ENCODE measurements at places on chromosomes 7 and 10. TPM values are rescaled to one million over a fixed set of nuclear protein-coding genes. Genes with fewer than 3 reads are reported as not detected.

Gene STX1A
- total RNA-seq = 7.5 TPM

Gene TMEM26
- total RNA-seq = 0.53 TPM

Gene PUS7
- total RNA-seq = 14.4 TPM

Gene PPP1R17
- not detected for total RNA-seq

Gene SHH
- 16.7 TPM for total RNA-seq

Gene LAMB1
- total RNA-seq = 303 TPM

Gene CDC14C
- 0.18 TPM for total RNA-seq

Gene KCP
- 1.8 TPM for total RNA-seq

Gene PRPS1L1
- not detected for total RNA-seq

Gene CYP3A7
- not detected for total RNA-seq

Gene DKK1
- 3.3 TPM for total RNA-seq

Gene CALD1
- total RNA-seq = 534 TPM

Gene ARHGAP22
- 11.7 TPM for total RNA-seq

Gene SEMA3C
- 143 TPM for total RNA-seq

Gene LYZL2
- total RNA-seq = not detected

Gene UNCX
- not detected for total RNA-seq

Gene ZNF777
- total RNA-seq = 10.3 TPM

Gene CRTAC1
- 23.0 TPM for total RNA-seq

Gene RPEL1
- total RNA-seq = not detected

Gene STAM
- total RNA-seq = 25.1 TPM

Gene CD36
- total RNA-seq = 208 TPM

Gene KCNIP2
- 18.9 TPM for total RNA-seq

Gene TMEM213
- not detected for total RNA-seq

Gene KLF14
- total RNA-seq = 1.1 TPM

Gene HELLS
- 6.2 TPM for total RNA-seq

Gene OPN4
- 0.18 TPM for total RNA-seq

Gene ATOH7
- total RNA-seq = 0.22 TPM

Gene MMP21
- total RNA-seq = 0.31 TPM

Gene LMBR1
- total RNA-seq = 69.7 TPM

Gene PPP1R3C
- 10.9 TPM for total RNA-seq

Gene TRPV5
- total RNA-seq = 0.22 TPM

Gene DOCK4
- total RNA-seq = 51.2 TPM

Gene FBXL13
- 2.5 TPM for total RNA-seq

Gene RET
- 0.80 TPM for total RNA-seq

Data from sciatic nerve (tissue), 2 donors.